GM03348 (cell line): ENCODE measurements at places on chromosomes 1 and 21.

- DNase-seq, result peak; percentile 36
Measured at GRCh38 chr1:115874904-115875303, 34.0 kb upstream of the NHLH2 start.

GRCh38 chr1:205750138-205751035 is at the start of gene NUCKS1:
Gene NUCKS1 (minus strand): TSS chr1:205750182. CDS start chr1:205749973, 209 bp downstream.
- DNase-seq, result peak; percentile 92

DNA sequence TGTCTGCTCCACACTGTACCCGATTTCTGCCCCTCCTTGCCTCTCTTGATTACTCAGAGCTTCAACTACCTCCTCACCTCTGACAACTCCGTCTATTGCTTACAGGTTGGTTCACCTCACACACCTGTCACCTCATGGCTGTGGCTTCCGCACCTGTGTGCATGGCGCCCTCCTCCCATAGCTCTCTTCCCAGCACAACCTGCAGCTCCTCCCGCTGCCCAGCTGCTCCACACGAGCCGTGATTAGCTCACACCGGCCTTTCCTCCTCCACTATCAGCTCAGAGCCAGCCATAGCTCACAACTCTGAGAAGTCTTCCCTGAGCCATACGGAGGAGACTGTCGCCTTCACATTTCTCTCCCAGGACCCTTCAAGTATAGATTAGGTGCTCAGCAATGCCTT is 67.5 kb downstream of the GNG4 start:
- DNase-seq, result no peak

- no peak for DNase-seq
Measured at GRCh38 chr1:47993881-47994625, 3.1 kb downstream of the TRABD2B start.

- no peak for DNase-seq
Measured at GRCh38 chr1:6928106-6928885, 143.0 kb downstream of the CAMTA1 start.

DNA sequence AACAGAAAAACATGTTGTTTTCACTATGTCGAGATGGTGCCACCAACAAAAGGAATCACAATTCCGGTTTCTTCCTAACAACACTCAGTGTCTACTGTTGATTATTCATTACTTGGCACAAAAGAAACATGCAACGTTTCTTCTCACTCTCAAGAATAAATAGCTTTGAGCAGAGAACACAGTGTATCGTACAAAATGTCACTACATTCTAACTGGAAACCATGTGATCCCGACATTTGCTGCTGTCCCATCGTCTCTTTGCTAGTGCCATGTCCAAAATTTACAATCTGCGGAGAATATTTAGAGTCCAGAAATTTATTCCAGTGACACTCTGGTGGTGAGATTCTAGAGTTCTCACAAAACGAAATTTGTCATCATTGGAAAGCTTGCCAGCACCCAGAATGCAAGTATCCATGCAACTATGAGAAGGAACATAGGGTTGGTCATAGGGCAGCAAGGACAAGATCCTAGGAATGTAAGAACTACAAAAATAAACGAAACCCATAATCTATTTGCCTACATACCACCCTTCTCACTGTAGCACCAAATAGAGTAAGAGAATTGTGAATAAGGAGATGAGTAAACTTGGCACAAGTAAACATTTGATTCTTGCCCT is 505.1 kb downstream of the LTN1 start:
- no peak for DNase-seq

- DNase-seq, result no peak
Measured at GRCh38 chr1:115307661-115308060, 30.4 kb downstream of the NGF start.

DNA sequence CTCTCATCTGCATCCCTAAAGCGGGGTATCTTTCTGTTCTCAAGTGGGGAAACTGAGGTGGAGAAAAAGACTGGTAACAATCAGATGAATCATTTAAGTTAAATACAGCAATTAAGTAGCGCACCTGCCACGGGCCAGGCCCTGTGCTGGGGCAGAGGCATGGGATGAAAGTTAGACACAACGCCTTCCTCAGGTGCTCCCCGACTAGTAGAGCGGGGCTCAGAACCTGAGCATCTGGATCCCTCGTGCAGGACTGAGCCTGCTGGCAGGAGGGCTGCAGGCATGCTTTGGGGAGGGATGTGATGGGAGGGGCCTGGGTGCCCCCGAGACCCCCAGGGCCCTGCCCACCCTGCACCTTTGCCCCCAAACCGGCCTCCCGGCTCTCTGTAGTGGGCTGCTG is 14.9 kb upstream of the KCNC4 start:
- no peak for DNase-seq

DNA sequence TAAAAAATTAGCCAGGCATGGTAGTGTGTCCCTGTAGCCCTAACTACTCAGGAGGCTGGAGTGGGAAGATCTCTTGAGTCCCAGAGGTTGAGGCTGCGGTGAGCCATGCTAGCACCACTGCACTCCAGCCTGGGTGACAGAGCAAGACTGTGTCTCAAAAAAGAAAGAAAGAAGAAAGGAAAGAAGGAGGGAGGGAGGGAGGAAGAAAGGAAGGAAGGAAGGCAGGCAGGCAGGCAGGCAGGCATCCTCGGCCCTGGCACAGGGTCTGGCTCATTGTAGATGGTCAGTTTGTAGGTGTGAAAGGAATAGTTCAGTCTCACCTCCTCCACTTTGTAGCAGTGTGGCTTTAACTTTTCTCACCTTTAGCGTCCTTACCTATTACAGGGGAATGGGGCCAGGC is 25.0 kb downstream of the NAV1 start:
- DNase-seq, result no peak

DNA sequence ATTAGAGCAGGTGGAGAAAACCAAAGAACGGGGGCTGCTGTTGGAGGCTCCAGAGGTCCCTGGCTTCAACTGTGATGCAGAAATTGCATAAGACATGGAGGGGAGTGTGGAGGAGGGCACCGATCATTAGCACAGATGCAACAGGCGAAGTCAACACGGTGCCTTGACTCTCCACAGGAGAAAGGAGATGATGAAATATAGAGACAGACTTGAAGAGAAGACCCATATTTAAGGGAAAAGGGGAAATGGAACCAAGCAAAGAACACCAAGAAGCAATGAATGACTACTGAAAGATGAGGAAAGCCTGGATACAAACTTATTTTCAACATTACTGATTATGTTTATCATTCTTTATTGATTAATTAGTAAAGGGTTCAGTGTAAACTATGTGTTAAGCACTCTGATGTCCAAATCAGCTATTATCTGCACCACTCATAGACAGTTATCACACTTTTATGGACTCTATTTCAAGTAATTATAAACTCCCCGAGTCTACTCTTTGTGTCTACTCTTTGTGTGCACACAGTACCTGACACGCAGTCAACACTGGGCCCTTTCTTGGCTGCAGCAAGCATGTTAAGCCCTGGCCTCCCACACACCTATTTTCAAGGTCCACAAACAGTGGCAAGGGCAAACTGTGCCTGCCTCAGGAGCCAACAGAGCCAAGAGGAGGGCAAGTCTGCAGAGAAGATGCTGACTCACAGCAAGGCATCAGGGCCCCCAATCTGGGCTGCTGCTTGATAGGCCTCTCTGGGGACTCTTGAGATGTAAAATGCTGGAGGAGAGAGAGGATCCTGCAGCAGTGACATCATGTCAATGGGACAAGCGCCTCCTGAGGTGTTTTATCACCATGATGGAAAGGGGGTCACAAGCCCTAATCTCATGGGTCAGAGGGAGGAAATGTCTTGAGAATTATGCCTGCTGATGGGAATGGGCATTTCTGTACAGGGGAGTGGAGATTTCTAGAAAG is 17.6 kb downstream of the PCNX2 start:
- no peak for DNase-seq

- no peak for DNase-seq
Measured at GRCh38 chr1:100860397-100860991, 34.1 kb downstream of the EXTL2 start.

DNA sequence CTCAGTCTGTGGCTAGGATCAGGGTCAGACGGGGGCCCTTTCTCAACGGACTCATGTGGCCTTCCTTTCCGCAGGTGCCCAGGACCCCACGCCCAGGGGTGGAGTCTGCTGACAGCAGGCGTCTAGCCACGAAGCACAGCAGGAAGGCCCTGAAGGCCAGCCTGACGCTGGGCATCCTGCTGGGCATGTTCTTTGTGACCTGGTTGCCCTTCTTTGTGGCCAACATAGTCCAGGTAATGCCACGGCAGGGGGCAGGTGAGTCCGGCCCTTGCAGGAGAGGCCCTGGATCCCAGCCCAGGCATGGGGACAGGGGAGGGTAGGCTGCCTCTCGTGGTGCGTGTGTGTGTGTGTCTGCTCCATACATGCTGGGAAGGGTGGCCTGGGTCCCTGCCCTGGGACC is 13.8 kb downstream of the HTR6 start:
- no peak for DNase-seq

- DNase-seq, result no peak
Measured at GRCh38 chr1:212284332-212284743, 872 bp upstream of the PPP2R5A start.

GRCh38 chr1:6220236-6220635 is 14.3 kb downstream of the RNF207 start:
- no peak for DNase-seq

DNA sequence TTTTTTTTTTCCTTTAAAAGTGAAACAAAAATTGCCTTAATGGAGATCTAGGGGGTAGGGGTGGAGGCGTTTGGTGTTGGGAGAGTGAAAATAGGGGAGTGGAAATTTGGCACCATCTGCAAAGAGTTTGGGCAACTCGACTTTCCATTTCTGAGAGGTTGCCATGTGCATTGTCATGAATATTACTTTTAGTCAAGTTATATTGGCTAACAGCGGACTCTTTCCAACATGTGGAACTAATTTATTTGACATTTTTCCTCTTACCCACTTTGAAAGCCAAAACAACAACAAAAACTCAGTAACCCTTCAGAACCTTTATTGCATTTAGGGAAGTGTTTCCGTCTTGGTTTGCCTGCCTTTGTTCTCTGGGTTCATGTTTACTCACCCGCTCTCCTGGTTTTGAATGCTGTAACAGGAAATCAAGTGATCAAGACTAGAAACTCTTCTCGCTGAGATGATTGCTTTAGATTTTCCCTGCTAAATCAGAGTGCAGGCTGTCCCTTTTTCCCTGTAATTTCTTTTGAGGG is 70.4 kb downstream of the CACHD1 start:
- peak; percentile 49 for DNase-seq

DNA sequence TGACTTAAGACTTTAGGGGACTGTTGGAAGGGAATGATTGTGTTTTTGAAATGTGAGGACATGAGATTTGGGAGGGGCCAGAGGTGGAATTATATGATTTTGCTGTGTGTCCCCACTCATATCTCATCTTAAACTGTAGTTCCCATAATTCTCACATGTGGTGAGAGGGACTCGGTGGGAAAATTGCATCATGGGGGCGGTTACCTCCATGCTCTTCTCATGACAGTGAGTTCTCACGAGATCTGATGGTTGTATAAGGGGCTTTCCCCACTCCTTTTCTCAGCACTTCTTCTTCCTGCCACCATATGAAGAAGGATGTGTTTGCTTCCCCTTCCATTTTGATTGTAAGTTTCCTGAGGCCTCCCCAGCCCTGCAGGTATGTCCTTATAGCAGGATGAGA is 35.0 kb upstream of the SCAF4 start:
- DNase-seq, result no peak

- peak; percentile 65 for DNase-seq
Measured at GRCh38 chr1:154442006-154442740, 37.0 kb downstream of the IL6R start.

- no peak for DNase-seq
Measured at GRCh38 chr1:157849229-157849875, 7.7 kb upstream of the CD5L start.

- DNase-seq, result no peak
Measured at GRCh38 chr1:65486613-65487012, 66.1 kb downstream of the LEPR start.

- DNase-seq, result no peak
Measured at GRCh38 chr1:196407358-196408051, 200.7 kb downstream of the KCNT2 start.

DNA sequence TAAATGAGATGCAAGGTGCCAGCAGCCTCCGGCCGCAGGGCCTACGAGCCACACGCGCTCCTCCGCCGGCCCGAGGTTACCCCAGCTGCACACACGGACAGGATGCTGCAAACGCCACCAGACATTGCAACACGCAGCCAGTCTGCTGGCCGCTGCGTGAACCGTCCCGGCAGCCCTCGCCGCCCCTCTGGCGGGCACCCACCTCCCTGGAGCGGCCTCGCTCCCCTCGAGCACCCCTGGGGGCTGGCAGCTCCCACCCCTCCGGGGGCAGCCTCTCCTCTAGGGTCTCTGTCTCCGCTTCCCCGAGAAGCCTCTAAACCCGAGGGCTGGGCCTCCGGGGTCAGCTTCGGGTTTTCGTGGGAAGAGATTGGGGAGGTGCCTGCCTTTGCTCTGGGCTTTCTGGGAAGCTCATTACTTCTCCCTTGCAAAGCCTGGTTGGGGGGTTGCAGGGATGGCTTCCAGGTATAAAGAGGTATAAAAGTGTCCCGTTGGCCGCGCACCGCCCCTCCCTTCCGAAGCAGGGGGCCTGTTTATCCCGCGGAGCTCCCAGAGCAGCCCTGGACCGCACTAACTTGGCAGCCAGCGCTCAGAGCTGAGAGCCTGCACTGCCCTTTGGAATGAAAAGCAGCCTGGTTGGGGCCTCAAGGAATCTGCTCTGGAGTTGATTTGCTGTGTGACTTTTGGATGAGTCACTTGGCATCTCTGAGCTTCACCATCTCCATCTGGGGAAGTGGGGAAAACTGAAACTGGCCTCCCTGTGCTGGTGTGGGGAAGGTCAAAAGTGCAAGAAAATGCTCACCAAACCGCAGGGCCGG is 21.8 kb downstream of the DHRS3 start:
- peak; percentile 95 for DNase-seq

GRCh38 chr1:31497601-31498000 is 78.7 kb upstream of the TINAGL1 start:
- no peak for DNase-seq

DNA sequence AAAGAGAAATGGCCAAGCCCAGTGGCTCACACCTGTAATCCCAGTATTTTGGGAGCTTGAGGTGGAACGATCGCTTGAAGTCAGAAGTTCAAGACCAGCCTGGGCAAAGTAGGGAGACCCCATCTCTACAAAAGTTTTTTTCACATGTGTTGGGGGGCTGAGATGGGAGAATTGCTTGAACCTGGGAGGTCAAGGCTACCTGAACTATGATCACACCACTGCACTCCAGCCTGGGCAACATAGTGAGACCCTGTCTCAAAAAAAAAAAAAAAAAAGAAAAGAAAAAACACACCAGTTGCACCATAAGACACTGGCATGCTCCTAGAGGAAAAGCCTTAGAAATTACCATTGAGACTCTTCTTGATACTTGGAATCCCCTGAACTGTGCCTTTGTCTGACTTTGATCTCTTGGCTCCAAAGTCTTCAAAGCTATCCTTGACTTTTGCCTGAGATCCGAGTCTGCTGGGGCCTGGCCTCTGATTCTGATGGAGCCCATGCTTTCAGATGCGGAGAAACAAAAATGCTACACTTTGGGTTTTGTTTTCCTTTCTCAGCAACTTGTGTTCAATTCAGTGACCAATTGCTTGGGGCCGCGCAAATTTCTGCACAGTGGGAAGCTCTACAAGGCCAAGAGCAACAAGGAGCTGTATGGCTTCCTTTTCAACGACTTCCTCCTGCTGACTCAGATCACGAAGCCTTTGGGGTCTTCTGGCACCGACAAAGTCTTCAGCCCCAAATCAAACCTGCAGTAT is 33.7 kb downstream of the ATP5PO start:
- no peak for DNase-seq
